ENCODE measurements at places on chromosomes 4 and X.

- no peak for DNase-seq
These were observed 8.1 kb upstream of the SMS start for GRCh38 chrX:21932292-21933002.

DNA sequence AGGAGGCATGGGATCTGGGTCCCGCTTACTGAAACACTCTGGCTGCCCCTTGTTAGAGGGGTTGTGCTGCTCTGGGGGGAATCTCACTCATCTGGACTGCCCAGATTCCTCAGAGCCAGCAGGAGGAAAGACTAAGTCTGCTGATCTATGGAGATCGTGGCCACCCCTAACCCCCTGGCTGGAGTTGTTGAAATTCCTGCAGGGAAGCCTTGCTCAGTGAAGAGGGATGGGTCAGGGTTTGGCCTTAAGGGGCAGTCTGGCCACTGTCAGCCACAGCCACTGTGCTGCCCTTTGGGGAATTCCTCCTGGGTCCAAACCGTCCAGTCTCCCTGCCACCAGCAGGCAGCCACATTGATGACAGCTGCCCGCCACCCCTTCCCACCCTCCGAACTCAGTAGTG, 362.0 kb upstream of the AMOT start:
- DNase-seq, result no peak

- DNase-seq, result no peak
These were observed 590 bp upstream of the NAF1 start for GRCh38 chr4:163167333-163167626.

GRCh38 chrX:56751071-56751470, 22.0 kb downstream of the NBDY start:
- DNase-seq, result no peak

DNA sequence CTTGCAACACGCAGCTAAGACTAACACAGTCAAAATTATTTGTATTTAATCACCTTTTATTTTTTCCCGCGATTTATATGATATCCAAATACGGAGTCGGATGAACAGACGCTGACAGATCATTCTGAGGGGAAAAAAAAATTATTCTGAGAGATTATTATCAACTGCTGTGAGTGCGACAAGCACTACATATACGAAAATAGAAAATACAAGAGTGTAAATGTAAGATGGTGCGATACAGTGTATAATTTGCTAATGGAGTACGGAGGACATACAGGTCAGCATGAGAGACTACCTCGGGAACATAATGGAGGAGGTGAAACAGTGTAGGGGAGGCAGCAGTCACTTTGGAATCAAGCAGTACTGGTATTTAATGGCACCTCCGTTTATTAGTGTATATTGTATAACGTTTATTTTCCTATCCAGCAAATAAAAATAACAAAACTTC, 2.8 kb upstream of the LIN54 start:
- DNase-seq, result no peak

DNA sequence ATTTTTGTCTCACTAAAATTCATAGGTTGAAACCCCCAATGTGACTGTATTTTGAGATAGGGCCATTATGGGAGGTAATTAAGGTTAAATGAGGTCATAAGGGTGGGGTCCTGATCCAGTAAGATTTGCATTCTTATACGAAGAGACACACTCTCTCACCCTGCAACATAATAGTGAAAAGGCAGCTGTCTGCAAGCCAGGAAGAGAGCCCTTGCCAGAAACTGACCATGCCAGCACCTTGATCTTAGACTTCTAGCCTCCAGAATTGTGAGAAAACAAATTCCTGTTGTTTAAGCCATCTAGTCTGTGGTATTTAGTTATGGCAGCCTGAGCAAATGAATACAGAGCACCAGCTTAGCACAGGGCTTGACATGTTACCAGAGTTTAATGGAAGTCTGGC, 17.5 kb upstream of the IGSF1 start:
- no peak for DNase-seq

- DNase-seq, result no peak
These were observed 61.8 kb upstream of the CITED1 start for GRCh38 chrX:72367516-72367915.

DNA sequence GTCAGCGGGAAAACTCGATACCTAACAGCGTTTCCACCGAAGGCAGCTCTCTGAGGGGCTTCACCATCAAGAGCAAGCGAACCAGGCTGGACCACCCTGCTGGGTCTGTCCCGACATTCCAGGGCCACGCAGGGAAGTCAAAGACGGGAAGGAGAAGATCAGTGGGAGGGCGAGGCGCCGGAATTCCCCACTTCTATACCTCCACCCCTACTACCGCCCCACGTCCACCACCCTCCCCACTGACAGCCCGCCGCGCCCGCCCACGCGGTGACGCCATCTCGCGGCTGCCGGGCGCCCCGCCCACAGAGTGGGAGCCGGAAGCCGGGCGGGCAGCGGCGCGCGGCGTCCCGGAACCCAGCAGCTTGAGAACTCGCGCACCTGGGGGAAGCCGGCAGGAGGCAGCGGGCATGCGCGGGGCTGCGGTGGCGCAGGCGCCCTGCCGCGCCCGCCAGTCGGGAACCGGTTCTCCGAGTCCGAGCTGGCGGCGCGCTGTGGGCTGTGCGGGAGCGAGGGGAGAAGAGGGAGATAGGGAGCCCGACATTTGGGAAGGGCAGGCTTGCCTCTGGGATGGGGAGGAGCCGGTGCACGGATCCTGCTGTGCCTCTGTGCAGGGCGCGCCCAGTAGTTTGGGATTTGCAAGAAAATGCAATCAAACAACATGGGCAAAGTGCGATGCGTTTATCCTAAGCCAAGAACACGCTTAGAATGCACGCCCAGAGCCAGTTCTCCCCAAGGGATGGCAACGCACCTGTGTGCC, 3.2 kb upstream of the STIM2 start:
- DNase-seq, result peak; percentile 29

- no peak for DNase-seq
These were observed 18.2 kb downstream of the PRDM8 start for GRCh38 chr4:80215449-80216052.

GRCh38 chr4:31908261-31908660, 1188.1 kb downstream of the PCDH7 start:
- no peak for DNase-seq

- no peak for DNase-seq
These were observed 104.5 kb upstream of the LNX1 start for GRCh38 chr4:53695540-53696463.

- no peak for DNase-seq
These were observed 77.3 kb upstream of the IL2 start for GRCh38 chr4:122533841-122534240.

- no peak for DNase-seq
These were observed 271.8 kb upstream of the GK2 start for GRCh38 chr4:79679859-79680258.

DNA sequence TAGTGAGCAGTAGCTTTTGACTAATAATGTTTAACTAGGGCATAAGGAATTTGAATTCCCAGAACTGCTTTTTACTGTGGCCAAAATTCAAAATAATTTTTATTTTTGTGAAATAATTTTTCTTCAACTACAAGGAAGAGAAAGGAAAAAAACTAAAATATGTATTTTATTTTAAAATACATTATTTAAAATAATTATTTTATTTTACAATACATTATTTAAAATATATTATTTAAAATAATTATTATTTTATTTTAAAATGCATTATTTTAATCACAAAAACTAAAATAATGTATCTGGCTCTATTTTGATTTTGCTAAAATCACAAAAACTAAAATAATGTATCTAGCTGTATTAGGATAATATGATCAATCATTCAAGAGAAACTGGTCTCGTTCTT, 210.4 kb downstream of the RELL1 start:
- DNase-seq, result no peak

GRCh38 chr4:80585542-80585941, 250.0 kb downstream of the CFAP299 start:
- no peak for DNase-seq

- DNase-seq, result no peak
These were observed 6.4 kb upstream of the UBA1 start for GRCh38 chrX:47187106-47187677.

- no peak for DNase-seq
These were observed 101.6 kb downstream of the TMEM47 start for GRCh38 chrX:34555481-34555880.
